ENCODE measurements at places on chromosomes 16 and 17.
A peak's percentile ranks its signal among the peaks of the same experiment; 100 is the strongest.

DNA sequence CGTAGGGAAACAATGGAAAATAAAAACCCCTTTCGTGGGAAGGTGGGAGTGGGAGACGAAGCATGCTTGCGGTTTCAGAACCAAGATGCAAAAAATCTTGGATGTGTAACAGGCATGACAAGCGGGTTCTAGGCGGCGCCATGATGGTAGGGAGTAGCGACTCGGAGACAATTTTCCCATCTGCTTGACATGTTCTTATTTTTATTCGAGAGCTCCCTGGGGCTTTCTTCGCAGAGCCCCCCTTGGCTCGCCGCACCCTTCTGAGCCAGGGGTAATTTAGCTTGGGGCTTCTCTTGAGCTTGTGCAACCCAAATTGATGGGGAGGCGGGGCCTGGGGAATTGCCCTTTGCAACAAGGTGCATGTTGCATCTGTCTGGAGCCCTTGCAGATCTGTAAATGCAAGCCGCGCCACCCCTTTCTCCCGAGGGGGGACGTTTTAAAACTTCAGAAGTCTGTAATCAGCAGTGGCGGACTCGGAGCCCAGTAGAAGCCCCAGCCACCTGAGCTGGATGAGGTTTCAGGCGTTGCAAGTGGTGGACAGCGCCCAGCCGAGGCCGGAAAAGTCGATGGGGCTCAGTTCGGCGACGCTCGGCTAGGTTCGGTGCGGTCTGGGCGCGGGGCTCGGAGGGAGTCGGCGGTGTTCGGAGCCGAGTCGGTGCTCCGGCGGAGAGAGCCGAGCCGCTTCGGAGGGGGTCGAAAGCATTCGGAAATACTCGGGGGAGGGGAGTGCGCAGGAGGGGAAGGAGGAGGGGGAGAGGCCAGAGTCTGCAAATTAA lies 2.9 kb downstream of the GNAO1 start:
- no peak for DNase-seq

GRCh38 chr16:67667453-67667816 lies 821 bp downstream of the C16orf86 start:
- DNase-seq, result no peak

GRCh38 chr16:67782567-67783352 lies 23.6 kb downstream of the RANBP10 start:
- no peak for DNase-seq

GRCh38 chr17:41579484-41580243 lies 7.0 kb downstream of the KRT14 start:
- DNase-seq, result peak; percentile 72

DNA sequence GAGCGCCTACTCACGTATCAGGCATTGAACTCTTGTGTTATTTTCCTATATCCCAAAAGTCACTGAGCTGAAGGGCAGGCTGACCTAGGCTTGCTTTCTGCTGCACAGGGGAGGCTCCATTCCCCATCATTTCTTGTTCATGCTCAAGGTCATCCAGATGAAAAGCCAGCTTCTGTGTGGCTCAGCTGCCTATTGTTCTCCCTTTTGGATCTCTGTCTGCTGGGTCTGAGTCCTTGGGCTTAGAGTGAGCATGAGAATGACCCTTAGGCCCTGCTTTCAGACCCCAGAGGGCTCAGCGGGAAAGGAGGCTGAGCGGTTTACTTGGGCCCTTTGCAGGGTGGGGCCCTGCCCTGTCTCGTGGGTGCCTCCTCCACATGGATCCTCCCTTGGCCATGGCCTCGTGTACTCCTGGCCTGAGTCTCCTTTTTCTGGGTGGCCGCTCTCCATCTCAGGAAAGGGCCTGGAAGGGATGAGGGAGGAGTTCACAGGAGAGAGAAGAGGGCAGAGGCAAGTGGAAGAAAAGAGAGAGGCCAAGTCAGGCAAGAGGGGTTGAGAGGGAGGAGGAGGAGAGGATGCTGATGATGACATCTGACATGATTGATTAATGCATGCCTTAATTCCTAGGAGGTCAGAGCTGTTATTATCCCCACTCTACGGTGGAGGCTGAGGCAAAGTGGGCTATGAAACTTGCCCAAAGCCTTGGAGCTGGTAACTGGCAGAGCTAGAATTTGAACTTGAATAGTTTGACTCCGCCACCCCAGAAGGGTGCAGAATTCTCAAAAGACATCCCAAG lies 19.8 kb upstream of the MAP3K14 start:
- no peak for DNase-seq

DNA sequence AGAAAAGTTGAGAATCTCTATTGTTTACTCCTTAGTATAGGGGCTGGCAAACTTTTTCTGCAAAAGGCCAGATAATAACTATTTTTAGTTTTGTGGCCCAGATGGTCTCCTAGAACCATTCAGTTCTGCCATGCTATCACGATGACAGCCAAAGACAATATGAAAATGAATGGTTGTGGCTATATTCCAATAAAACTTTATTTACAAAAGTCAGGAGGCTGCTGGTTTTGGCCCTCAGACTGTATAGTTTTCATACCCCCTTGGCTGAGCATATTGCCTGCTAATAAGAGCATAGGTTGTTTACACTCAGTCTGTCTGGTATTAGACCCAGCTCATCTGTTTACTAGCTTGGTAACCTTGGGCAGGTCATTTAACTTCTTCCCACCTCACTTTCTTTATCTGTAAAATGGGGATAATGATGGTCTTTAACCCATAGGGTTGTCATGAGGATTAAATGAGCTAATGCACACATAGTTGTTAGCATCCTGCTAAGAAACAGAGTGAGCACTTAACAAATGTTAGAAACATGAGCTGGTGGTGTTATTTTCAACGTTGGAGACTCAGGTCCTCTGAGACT lies 156.3 kb downstream of the MSI2 start:
- no peak for DNase-seq

DNA sequence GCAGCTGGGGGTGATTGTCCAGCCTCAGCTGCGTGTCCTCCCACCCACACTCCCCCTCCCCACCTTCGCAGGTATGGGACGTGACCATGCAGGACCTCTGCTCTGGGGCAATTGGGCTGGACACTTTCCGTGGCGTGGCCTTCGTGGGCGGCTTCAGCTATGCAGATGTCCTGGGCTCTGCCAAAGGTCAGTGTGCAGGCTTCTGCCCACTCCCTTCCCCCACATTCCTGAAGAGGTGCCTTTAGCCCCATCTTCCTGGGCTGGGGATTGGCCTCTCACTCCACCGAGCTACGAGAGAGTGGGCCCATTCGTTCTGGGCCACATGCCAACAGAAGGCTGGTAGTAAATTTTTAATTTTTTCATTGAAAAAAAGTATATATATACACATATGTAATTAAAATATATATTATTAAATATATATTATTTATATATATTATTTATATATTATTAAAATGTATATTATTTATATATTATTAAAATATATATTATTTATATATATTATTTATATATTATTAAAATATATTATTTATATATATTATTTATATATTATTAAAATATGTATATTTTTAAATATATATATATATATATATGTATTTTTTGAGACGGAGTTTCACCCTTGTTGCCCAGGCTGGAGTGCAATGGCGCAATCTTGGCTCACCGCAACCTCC lies 18.5 kb downstream of the PFAS start:
- DNase-seq, result no peak

DNA sequence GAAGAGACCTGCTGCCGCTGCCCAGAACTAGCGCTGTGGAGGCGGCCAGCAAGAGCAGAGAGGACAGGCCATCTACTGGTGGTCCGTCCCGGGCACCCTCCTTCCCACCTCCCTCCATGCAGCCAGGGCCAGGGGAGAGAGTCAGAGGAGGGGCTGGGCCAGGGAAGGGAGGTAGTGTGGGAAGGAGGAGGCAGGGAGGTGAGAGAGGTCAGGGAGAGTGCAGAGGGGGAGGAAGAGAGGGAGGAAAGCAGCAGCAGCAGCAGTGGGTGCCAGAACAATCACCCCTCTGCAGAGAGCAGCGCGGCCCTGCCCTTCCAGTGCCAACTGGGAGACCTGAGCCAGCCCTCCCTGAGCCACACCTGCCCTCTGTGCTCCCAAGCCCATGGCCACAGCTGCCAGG lies 6.6 kb downstream of the C16orf95 start:
- no peak for DNase-seq

GRCh38 chr17:51275381-51275780 lies 15.0 kb downstream of the UTP18 start:
- DNase-seq, result peak; percentile 56

- no peak for DNase-seq
Observed at GRCh38 chr17:65368341-65368740, 193.1 kb downstream of the AXIN2 start.

DNA sequence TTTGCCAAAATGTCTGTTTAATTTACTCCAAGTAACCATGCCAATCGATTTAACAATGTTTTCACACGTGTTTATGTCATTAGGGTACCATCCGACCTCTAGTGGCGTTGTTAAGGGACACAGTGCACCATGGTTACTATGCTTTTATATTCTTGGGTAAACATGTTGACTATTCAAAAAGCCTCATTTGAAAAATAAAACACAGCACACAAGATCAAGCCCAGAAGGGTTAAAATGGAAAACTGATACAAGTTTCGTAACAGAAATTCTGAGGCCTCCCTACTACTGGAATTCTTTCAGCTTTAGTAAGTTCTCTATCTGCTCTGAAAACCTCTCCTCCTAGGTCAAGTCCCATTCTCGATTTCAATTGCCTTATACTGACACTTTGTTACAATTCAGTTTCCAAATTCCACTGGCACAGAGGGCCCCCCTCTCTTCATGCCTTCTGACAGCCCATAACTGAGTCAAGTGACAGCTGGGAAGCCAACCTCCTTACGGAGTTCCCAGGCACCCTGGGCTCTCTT lies 2.1 kb downstream of the CFAP20 start:
- DNase-seq, result peak; percentile 65

GRCh38 chr16:87845807-87846619 lies 23.3 kb downstream of the SLC7A5 start:
- DNase-seq, result no peak

DNA sequence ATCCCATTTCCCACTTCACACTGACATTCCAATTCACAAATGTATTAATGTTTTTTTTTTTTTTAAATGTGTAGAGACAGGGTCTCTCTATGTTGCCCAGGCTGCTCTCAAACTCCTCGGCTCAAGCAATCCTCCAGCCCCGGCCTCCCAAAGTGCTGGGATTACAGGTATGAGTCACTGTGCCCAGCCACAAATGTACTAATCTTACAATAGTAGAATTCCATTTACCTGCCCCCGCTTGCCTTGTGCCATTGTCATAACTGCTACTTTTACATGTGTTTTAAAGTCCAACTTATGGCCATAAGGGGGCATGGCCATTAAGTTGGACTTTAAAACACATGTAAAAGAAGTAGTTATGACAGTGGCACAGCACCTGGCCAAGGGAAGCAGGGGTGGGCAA lies 4.6 kb downstream of the MMP28 start:
- DNase-seq, result no peak

DNA sequence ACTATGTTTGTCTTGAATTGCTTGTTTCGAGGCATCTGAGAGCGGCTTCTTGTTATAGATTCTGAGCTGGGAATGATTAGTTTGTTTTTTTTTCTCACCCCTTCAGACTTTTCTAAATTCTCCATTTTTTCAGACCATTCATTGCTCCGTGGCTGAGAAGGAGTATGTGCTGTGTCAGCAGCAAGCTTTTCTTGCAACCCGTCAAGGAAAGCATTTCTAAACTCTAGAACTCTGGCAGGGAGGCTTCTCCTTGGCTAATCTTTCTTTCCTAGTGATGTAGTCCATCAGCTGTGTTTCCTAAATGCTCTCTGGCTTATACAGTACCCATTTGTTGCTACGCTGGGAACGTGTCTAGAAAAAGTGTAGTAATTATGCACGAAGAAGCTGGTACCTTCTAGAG lies 133.5 kb downstream of the FTO start:
- DNase-seq, result no peak

GRCh38 chr17:79027274-79027924 lies 3.4 kb downstream of the C1QTNF1 start:
- DNase-seq, result no peak

DNA sequence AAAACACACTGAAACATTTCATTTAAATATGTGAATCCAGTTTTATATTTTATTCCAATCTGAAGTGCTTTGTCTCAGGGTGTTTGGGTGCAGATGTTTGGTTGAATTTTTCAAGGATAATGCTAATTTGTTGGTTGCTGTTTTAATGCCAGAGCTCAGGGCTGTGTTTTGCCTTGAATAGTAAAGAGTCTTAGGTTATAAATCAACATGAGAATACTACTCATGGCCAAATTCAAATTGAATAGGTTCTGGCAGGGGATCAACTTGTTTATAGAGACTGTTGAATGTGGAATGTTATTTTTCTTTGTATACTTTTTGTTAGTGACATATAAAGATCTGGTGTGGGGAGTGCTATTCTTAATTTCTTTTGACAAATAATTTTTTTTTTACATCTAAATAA lies 18.8 kb downstream of the TOM1L1 start:
- DNase-seq, result no peak

- no peak for DNase-seq
Observed at GRCh38 chr16:30030841-30031413, at the start of gene TLCD3B. TSS of gene TLCD3B (minus strand) at chr16:30031271. CDS start at chr16:30030527, 744 bp downstream.

- no peak for DNase-seq
Observed at GRCh38 chr16:24822974-24823373, 22.8 kb upstream of the SLC5A11 start.
